HAP-1 (cell line): ENCODE measurements at places on chromosomes 6 and 20.

DNA sequence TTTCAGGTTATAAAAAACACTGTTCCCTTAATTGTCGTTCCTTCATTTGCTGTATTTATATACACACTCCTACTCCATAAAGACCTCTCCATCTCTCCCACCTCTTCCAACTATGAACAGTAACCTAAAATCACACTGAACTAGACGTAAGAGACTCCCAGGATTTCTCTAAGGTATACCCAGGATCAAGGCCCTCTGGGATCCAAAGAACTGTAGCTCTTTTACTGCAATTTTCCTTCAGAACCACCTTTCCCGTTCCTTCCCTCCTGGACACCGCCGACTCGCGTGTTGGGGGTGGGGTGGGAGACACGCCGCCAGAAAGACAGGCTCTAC is 680 bp downstream of the LATS1 start:
- no peak for DNase-seq

- no peak for DNase-seq
Measured at GRCh38 chr20:61443443-61444126, 191.5 kb downstream of the CDH4 start.

GRCh38 chr6:14353798-14354197 is 236.2 kb downstream of the CD83 start:
- DNase-seq, result no peak

GRCh38 chr20:4366076-4366475 is 350.7 kb upstream of the RNF24 start:
- no peak for DNase-seq

GRCh38 chr20:36865076-36865860 is 10.7 kb upstream of the TLDC2 start:
- no peak for DNase-seq

DNA sequence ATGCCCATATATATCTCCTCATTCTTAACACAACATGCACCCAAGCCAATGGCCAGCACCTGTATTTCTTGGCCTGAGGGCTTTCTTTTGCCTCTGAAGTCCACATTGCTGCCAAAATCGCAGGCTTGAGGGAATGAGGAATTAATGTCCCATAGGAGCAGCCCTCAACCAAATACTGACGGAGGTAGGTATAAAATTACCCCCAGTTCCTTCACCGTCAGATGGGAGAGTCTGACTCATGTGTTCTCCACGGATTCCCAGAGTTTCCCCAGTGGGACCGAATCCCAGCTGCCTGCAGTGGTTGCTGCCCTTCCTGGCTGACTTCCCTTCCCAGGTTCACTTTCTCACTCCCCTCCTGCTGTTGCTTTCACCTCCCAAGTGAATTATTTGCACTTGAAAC is 602.2 kb upstream of the NOX3 start:
- DNase-seq, result no peak

- no peak for DNase-seq
Measured at GRCh38 chr6:130780122-130780521, 47.1 kb upstream of the SMLR1 start.

DNA sequence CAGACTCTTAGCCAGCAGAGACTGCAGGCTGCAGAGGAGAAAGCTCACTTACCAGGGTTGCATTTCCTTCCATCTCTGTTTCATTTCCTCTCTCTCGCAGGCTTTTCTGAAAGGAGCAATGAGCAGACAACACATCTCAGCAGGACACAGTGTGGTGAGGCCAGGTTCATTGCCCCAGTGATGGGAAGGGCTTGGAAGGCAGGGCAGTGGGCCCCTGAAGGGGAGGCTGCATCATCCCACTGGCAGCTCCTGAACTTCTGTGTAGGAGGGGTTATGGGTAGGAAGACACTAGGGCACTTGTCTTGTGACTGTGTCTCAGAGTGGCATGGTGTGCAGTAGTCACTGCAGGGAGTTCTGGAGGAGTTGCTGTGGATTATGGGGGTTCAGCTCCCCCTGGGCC is 246.8 kb downstream of the QKI start:
- no peak for DNase-seq

DNA sequence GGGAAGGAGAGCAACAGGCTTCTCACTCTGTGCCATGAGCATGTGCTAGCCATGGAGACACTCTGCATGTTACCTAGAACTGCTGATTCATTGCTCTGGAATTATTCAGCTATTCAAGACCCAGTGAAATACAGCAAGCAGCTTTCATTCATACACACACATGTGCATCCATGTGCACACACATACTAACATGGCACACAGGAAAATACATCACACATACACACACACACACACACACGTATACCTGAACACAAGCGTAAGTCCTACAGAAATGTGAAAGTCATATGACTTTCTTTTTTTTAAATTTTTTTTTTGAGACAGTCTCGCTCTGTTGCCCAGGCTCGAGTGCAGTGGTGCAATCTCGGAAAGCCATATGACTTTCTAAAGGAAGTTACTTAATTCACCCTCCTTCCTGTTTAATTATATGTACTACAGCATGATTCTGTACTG is 108.2 kb upstream of the NFATC2 start:
- DNase-seq, result no peak

GRCh38 chr6:97097068-97098047 is 172.8 kb downstream of the KLHL32 start:
- DNase-seq, result no peak

GRCh38 chr6:144106206-144106605 is 10.8 kb upstream of the SF3B5 start:
- DNase-seq, result no peak

DNA sequence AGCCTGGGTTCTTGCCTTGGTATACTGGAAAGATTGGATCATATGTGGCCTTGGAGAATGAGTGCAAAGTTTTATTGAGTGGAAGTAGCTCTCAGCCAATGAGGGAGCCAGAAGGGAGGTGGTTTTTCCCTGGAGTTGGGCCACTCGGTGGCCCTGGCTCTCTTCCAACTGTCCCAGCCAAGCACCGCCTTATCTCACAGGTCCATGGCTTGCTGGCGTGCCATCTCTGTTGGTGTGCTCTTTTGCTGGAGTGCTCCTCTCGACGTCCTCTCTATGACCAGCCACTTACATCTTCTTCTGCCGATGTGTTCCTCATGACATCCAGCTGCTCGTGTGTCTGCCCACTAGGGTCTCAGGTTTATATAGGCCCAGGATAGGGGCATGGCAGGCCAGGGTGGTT is 505.9 kb upstream of the SYNCRIP start:
- no peak for DNase-seq

DNA sequence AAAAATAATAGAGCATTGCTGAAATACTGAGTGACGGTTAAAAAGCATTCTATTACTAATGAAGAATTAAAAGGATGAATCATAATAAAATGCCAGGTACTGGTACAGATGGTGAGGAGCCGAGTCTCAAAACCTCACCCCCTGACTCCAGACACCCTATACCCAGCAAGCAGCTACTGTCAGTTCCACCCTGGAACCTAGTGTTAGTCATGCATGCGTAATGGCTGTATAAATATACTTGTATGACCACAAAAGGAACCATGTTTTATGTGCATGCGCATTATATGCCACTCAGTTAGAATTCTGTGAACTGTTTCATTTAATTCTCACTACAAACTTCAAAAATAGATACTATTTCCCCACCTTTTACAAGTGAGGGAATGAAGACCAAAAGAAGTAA is 568.7 kb upstream of the RNF217 start:
- DNase-seq, result no peak

DNA sequence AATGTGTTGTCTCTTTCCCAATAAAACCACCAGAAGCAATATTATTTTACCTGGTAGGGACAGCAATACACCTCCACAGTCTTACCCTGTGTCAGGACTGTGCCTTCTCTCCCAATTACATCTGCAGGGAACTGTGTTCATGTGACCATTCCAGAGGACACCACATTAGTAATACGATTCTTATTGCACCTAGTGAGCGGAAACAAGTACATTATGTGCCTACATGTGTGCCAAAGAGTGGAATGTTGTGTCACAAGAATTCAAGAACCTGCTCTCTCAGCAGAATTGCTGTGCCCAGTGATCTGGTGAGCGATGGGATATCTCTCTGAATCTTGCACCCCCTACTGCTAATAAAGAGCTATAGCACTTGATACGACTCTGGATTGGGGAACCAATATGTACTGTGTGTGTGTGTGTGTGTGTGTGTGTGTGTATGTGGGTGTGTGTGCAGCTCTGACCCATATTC is 57.4 kb upstream of the FOXC1 start:
- DNase-seq, result no peak

DNA sequence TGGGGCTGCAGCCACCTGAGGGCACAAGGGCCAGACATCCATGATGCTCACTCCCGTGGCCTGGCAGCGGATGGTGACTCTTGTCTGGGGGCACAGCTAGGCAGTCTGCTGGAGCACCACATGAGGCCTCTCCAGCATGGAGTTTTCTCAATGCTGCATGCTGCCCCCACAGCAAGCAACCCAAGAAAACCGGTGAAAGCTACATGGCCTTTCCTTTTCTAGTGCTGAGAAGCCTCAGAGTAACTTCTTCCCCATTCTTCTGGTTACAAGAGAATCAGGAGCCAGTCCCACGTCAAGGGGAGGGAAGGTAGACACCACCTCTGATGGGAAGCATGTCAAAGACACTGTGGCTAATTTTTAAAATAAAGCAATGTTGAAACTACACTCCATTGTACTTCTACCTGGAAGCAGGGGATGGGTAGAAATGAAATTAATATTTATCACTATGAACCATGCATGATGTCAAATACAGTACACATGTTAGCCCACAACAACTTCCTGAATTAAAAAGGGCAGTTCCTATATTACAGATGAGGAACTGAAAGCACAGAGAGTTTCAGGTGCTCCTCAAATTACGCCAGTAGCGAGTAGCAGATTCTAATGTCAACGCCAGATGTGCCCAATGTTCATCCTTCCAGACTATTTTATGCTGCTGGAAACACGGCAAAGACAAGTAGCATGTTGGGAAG is 101.5 kb downstream of the LAMP5 start:
- DNase-seq, result no peak

- DNase-seq, result no peak
Measured at GRCh38 chr6:19067165-19067564, 680.0 kb downstream of the RNF144B start.

GRCh38 chr6:158067436-158068015 is 85.9 kb downstream of the SYNJ2 start:
- DNase-seq, result no peak

GRCh38 chr6:34027445-34027936 is 118.4 kb downstream of the GRM4 start:
- DNase-seq, result peak; percentile 79

DNA sequence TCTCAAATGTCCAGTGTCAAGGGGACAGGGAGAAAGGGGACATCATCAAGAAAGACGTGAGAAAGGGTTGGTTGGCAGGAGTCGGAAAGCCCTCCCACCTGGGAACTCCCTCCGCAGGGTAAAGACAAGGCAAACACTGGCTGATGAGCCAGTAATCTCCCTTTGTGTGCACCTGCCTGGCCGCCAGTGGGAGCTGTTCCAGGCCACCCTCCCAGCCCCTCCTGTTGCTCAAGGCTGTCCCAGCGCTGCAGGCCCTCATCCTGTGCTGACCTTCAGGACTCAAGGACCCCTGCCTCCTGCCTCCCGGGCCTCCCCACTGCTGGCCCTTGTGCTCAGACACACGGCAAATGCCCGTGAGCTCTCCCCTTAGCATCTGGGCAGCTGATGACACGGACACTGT is 7.4 kb downstream of the FRMD1 start:
- DNase-seq, result no peak

DNA sequence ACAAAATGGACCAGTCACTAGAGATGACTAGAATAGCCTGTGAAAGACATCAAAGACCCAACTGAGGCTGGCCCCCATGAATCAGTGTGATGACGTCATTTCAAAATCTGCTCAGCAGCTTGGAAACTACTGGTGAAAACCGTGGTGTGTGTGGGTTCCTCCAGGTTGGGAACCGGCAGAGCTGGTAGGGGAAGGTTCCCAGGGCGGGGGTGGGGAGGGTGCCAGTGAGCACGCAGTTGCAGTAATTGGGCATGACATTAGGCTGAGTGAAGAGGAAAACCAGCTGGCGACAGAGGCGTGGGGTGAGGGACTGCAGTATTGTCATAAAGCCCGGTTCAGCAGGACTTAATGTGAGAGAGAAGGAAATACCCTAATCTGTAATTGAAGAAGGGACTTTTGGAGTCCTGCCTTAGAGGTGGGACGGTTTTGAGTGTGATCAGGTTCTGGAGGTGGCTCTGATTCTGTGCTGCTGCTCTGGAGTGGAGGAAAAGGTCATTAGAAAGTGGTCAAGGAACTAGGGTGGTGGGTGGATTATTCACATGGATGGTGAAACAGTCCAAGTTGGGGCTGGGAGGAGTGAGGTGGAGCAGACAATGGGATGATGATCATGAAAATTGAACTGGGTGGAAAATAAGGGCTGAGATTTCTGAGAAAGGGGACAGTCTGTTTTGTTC is 52.0 kb upstream of the MTHFD1L start:
- no peak for DNase-seq

DNA sequence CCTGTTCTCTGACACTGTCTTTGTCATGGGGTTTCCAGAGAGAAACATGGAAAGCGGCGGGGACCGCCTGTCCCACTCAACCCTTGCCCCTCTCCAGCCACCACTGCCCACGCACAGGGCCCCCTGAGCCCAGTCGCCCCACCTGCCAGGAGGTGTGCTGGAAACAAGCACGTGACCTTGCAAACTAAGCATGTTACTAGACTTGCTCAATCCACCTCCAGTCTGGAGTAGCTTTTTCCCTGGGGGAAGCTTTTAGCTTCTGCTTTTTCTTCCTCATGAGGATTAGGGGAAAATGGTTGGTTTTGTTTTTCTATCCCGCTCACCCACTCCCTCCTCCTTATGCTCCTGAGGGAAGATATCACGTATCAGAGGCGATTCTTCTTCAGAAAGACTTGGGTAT is 105.7 kb downstream of the PLEKHG1 start:
- DNase-seq, result peak; percentile 81

DNA sequence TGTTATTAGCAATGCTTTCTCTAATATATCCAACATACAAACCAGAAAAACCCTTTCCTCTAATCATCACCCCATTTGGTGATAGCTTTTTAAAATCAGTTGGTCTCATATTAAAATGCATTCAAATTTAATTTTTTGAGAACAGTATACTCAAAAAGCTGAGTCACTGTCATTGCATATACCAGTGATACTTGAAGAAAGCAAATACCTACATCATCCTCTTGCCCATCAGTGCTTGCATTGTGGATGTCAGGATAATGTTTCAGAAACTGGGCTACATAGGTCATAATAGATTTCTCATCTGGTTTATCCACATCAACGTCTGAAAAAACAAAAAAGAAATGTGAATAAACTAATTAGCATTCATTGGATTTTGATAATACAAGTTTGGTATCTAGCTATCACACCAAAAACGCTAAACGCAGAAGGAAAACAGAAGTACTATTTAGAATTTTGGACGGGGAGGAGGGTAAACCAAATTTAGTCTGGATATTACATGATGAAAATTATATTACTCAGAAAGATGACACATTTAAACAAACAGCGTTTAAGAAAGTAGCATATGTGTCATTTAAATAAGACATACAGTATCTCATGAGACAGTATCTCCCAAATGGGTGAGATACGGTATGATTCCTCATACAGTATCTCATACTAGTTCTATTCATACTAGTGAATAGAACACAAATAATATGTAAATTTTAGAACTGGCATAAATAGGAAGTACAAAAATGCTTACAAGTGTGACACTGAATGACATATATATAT is 134.6 kb downstream of the SYNE1 start:
- no peak for DNase-seq
